ENCODE measurements at places on chromosomes 2 and 18.

GRCh38 chr2:230939691-230940470 is 14.8 kb upstream of the GPR55 start:
- no peak for DNase-seq

DNA sequence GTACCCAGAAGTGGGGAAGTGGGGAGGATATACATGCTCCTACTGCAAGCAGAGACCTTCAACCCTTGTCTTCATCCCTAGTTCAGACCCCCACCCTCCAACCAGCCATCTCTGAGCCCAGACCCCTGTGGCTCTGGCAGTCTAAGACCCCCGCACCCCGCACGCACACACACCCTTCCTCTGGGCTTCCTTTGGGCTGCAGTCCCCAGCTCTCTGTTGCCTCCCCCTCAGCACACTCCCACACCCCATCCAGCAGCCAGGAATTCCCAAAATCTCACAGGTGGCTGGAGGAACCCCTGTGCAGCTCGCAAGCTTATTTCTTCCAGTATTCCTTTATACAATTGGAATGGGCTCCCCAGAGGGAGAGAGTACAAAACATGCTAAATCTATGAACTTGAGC is 13.9 kb upstream of the GYPC start:
- DNase-seq = no peak

- DNase-seq = no peak
These were observed 3.2 kb upstream of the ANKRD53 start for GRCh38 chr2:70975237-70975636.

DNA sequence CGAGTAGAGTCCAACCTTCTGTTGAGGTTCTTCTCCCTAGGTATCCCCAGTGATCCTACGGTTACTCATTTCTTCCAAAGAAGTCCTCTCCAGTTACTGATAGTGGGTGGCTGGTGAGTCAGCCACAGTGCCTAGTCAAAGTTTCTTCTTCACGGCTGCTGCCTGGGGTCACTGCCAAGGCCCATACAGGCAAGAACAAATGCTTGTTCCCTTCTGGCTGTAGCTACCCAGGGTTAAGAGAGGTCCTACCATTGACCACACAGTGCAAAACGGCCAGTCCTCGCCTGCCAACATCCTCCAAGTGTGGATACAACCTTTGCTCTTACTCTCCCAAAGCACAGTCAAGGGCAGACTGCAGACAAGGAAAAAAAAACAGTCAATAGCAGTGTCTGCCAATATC is 2.9 kb upstream of the PTPN4 start:
- DNase-seq = no peak

DNA sequence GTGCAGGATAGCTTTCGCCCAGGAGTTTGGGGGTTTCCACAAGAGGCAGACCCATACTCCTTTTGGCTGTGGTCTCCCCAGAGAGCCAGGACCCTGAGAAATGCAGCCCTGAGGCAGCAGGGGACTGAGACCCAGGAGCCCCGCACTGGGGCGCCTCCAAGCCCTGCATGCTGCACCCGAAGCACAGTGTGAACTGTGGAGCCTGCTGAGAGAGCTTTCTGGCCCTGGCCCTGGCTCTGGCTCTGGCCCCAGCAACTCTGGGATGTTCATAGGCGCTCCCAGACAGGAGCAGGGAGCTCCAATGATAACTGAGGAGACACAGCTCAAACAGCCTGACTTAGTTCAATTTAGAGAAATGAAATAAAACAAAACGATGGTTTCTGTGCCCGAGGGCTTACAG is 96.4 kb upstream of the TEX51 start:
- DNase-seq = no peak

GRCh38 chr2:175854129-175854528 is 147.9 kb downstream of the LNPK start:
- DNase-seq = no peak

Measured in T-helper 1 cell (primary cell).